ENCODE measurements at places on chromosomes 3 and 15.

DNA sequence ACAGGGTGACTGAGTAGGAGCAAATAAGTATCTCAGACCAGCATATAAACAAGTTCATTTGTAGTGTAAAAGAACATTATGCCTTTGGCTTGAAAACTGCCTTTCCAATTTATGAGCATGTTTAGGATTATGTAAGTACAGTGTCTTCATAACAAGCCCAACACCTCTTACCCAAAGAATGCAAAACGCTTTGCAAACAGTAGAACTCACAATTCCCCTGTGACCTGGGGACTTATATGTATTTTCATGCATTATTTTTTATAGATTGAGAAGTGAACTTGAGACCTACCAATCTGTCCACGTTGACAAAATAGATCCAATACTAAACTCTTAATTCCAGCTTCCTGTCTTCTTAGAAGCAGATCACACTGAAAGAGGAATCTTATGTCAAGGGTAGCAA is 202.1 kb downstream of the TP63 start:
- DNase-seq: no peak

DNA sequence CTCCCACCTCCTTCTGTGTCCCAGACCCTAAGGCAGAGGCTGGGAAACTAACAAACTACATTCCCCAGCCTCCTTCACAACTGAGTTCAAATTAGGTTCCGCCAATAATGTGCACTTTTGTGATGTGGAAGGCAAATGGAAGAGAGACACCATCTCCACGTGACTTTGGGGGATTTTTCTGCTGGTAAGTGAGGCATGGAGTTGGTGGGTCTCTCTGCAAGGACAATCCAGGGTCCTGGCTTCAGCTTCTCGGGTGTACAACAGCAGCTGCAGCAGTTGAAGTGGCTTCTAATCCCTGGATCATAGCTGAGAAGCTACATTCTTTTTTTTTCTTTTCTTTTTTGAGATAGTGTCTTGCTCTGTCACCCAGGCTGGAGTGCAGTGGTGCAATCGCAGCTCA is 58.9 kb upstream of the GATA2 start:
- DNase-seq: no peak

DNA sequence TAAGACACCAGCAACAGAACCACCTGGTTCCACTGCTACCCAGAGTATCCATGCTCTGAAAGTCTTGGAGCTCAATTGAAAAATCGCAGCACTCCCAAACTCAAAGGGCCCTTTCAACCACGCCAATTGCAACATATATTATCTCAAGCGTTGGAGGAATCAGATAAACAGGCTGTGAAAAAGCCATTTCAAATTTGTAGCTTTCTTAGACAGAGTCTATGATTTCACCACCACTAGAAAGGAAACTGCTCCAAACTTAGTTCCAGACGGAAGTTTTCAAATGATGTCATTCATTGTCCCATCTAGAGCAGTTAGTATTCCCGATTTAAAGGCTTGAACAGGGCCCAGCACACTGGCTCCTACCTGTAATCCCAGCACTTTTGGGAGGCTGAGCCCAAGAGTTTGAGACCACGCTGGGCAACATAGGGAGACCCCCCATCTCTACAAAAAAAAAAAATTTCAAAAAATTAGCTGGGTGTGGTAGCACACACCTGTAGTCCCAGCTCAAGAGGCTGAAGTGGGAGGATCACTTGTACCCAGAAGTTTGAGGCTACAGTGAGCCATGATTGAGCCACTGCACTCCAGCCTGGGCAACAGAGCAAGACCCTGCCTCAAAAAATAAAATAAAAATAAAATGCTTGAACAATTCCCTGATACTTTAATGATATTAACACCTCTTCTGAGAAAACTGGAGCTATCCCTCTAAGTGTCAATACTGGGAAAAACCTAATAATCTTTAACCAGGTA is 16.8 kb downstream of the TNIK start:
- DNase-seq: no peak

DNA sequence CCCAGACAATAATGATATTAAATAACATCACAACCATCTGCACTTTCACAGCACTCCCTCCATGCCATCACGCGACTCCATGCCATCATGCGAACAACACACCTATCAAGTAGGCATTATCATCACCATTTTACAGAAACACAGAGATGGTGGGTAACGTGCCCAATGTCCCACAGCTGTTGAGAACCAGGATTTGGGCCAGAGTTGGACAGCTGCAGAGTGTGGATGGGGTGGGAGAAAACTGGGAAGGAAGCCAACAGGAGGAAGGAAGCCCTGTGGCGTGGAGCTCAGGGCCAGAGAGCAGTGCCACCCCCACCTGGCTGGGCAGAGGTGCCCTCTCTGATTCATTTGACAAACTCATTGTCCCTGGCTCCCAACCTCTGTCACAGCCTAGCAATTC is 29.0 kb downstream of the RBPMS2 start:
- no peak for DNase-seq

DNA sequence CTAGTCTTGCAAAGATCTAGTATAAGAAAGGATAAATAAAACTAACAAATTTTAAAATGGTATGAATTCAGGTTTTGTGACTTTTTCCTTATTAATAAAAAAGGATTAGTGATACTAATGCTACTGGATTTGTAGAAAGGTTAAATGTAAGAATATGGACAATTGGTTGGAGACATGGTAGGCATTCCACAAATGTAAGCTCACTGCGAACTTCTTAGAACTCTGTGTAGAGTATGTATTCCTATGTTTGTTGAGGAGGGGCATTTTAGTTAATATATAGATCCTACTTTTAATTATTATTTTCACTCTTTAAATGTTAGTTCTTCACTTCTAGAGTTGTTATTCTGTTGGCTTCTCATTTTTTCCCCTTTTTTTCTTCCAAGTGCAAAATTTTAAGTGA is 414.3 kb downstream of the RBMS3 start:
- no peak for DNase-seq

GRCh38 chr15:74434263-74435136 is 742 bp upstream of the SEMA7A start:
- DNase-seq: no peak

DNA sequence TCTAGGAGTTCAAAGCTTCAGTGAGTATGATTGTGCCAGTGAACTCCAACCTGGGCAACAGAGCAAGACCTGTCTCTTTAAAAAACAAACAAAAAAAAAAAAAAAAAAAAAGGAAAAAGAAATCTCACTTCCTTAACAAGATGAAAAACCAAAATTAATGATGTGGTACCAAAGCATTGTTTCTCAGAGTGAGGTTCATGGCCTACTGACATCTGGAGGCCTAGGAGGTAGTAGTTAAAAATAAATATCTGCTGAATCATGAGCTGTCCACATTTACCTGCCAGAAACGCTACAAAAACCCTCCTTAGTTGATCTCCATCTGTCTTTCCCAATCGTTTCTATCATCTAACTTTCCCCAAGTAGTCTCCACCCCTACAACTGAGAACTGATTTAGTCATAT is 51.2 kb downstream of the EPHA6 start:
- DNase-seq: no peak

All from HuH-7.5 (cell line).